Stimulated activated CD8-positive, alpha-beta memory T cell treated with anti-CD3 and anti-CD28 coated beads, Interleukin-2, amount 100 ng/mL, for 1 hour (primary cell): ENCODE measurements at places on chromosomes 16 and 17.

GRCh38 chr16:53090591-53091411, 36.0 kb downstream of the CHD9 start:
- DNase-seq, result no peak

- no peak for DNase-seq
Measured at GRCh38 chr17:31131299-31131698, 36.5 kb downstream of the NF1 start.

- DNase-seq, result no peak
Measured at GRCh38 chr16:65622151-65622550, 500.3 kb upstream of the CDH11 start.

- no peak for DNase-seq
Measured at GRCh38 chr17:22454070-22454999, 762.0 kb downstream of the KCNJ18 start.

GRCh38 chr17:48571826-48572417, 6.2 kb downstream of the HOXB4 start:
- DNase-seq, result no peak

GRCh38 chr17:48460052-48460451, 30.0 kb upstream of the SKAP1 start:
- DNase-seq, result no peak

GRCh38 chr16:47426806-47427205, 34.1 kb downstream of the ITFG1 start:
- DNase-seq, result no peak

DNA sequence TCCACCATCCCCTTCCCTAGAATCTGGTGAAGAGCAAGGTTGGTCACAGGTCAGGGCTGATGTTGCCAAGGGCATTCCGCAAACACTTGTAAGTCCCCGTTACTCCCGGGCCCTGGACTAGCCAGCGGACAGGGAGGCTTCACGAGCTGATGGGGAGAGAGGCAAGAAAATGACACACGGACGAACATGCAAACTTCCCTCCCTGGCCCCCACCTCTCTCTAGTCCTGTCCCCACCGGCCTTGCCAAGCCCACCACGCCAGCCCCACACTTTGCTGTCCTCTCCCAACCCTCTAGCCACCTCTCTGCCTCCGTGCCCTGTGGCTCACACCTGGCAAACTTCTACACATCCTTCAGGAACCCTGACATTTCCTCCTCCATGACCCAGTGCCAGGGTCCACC, 54.8 kb downstream of the RPH3AL start:
- no peak for DNase-seq

DNA sequence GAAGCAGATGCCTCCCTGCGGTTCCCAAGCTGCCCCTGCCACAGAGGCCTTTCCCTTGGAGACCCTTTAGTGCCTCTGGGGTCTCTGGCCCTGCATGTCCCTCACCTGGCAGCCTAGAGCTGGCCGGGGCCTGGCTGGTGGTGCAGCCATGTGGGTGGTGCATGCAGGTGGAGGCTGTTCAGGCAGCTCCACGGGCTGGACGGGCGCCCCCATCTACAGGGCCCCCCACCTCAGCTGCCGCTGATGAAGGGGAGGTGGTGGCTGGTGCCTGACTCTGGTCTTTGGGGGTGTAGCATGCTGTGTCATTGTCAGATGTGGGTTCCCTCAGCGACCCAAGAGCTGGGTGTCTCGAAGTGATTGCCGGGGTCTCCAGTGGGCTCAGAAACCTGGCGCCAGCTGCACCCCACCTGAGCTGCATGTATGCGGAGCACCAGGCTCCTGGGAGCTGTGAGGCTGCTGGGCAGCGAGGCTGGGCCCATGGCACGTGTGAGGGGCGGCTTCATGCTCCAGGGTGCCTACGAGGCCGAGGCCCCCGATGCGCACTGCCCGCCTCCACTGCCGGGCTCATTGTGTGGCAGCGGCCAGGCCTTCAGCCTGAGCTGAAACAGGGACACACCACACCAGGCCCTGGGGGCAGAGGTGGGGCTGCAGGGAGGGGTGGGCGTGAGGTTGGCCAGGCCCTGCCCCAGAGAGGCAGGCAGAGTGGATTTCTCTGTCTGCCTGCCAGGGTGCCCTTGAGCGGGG, 57.0 kb downstream of the BAIAP2 start:
- DNase-seq, result no peak

DNA sequence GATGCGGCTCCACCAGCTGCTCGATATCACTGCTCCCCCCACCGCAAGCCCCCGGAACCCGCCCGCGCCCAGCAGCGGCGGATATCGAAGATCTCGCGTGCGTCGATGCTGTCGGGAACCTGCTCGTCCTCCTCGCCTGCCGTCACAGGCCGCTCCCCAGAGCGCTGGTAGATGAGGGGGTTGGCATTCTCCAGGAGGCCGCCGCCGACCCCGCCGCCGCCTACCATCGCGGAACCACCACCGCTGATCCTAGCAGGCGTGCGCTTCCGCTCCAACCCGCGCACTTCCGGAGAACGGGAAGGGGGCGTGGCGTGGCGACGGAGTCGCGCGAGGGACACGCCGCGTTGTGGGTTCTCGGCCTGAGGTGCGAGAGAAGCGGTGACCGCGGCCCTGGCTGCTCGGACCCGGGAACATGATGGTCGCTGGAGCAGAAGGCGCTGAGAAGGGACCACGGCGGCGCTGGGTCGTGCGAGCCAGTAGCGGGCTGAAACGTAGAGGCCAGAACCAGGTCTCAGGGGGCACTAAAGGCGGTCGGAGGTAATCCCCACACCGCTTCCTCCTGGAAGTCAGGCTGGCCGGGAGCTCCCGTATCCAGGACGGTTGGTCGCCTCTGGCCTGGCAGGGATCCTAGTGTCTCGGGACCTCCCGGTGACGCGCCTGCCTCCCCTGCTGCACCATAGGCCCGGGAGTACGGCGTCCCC, at the start of gene CIAO2B:
Gene CIAO2B, minus strand, starts transcription at position 265 of the 701 bp plus-strand sequence. Its CDS starts 38 bp downstream, at position 227.
- peak; percentile 78 for DNase-seq

- DNase-seq, result no peak
Measured at GRCh38 chr17:65629234-65629690, 67.8 kb upstream of the AXIN2 start.

DNA sequence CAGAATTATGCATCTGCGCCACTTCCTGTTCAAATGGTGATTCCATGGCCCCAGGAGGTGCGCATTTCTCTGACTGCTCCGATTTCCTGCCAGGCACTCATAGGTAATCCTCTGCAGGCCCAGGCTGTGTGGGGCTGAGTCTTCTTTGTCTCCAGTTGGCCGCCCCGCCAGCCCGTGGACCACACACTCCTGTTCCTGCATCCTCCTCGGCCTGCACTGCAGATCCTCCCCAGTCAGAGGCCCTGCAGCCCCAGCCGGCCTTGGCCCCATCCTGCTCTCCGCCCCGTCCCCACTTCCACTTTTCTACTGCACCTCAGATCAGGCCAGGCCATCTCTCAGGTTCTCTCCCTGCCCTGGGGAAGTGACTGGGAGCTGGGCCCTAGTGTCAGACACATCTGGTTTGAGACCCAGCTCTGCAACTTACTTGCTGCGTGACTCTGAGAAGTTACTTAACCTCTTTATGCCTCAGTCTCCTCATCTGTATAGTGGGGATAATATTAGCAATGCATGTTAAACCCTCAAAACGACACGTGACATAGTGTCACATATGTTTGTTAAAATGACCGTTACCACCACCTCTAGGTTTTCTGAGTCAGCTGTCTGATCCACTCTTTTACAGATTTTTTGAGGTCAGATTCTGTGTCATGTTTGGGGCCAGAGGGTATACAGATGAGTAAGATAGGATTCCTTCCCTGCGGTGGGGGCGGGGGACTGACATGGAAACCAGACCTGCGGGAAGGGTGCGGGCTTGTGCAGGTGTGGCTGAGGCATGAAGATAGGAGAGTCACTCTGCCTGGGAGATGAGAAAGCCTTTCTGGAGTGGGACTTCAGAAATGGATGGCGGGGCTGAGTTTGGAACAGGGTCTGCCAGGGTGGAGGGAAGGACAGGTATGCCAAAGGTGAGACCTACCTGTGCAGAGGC, 12.8 kb downstream of the RAB11FIP4 start:
- no peak for DNase-seq

DNA sequence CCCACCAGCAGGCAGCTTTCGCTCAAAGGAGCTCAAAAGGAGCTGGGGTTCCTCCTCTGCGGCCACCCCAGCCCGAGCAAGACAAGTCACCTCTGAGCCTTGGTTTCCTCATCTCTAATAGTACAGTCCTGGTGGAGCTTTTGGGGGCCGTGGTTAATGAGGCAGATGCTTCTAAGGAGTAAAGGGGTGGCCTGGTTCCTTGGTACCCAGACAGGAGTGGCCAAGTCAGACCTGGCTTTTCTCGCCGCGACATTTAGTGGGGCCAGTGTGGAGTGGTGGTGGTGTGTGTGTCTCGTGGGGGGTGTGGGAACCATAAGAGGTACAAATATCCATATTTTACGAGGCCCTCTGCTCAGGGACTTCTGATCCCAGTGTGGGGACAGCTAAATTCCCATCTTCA, 6.7 kb downstream of the FOXF1 start:
- DNase-seq, result no peak
